ENCODE measurements at places on chromosomes 5 and 9.

DNA sequence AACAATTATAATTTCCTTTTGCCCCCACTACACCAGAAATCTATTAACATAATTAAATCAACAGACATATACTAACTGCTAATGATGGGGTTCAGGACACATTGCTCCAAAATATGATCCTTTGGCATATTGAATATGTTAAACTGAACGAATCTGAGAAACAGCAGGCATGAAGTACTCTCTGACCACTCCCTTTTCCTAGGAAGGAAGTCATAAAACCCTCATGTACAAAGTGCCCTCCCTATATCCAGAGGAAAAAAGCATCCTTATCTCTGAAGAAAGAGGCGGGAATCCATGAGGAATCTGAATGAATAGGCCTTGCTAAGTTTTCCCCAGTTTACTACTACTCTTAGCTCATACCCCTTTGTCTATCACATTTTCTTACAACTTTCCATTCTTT is 67.9 kb downstream of the ADAMTS6 start:
- no peak for DNase-seq

DNA sequence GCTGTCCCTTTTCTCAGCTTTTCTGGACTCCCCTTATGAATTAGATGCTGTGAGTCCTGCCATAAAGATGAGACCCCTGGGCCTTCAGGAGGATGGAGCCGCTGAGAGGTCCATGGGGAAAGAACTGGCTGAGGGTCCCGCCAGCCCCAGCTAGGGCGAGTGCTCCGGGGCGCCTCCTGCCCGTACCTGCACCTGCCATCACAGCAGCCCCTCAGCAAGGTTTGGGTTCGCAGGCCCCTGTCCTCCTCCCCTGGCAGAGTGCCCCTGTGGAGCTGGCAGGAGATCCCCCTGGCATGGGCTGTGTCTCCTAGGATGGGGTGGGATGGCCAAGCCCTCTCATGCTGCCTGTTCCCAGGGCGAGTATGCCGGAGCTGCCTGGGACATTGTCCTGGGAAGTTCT is 64.2 kb downstream of the COL5A1 start:
- DNase-seq: no peak

DNA sequence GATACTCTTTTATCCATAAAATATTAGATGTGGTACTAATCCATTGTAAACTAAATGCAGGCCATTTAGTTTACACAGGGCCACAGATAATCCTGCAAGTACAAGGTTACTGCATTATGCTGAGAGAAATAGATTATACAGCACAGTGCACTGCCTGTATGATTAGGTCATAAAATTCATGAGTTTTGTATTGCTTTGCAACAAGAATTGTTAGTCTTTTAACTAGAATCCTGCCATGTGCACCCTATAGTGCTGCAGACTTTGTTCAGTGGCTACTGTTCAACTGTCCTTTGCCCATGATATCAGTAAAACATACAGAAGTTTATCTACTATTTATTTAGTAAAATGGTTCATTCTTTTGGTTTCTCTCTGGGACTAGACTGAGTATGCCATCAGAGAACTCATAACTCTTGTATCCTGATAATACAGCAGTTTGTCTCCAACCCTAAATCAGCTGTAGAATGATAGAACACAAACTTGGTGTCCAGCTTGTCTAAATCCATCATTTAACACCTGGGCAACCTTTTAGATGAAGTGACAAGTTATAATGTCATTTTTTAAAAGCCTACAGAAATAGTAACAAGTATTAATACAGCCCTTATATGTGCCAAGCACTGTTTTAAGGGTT is 291.2 kb downstream of the TMEM167A start:
- DNase-seq: no peak

- no peak for DNase-seq
Measured at GRCh38 chr9:79026316-79026715, 545.4 kb upstream of the TLE4 start.

DNA sequence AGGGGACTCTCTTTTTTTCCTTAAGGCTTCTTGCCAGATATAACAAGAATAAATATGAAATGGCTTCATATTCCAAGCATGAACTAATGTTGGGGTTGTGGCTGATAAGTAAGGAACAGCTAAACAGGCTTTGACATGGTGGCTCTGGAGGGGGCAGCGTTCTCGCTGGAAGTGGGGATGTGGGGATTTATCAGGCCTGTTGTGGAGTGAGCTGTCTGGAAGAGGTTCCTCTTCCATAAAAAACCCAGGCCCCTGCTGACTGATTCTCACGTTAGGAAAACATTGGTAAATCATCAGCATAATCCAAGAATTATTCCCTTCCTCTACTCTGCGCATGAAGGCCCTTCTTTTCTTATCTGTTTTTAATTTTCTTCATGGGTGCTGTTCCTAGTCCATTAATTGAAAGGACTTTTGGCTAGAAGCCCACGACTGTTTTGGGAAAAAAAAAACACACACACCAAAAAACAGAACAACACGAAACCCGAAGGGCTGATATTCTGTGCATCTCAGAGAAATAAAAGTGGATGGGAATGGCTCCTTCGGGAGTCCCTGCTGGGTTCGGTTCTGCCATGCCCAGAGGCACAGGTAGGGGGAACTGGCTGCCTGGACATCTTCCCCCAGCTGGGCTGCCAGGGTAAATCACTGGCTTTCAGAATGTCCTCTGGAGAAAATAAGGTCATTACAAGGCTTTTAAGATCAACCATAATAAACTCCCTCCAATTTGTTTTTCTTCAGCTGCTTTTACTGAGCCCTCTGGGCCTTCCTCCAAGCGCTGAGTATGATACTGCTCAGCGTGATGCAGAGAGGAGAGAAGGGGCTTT is 297.0 kb downstream of the SLIT3 start:
- no peak for DNase-seq

- no peak for DNase-seq
Measured at GRCh38 chr5:1765141-1765879, 34.3 kb downstream of the MRPL36 start.

- DNase-seq: no peak
Measured at GRCh38 chr5:151034422-151035379, 14.3 kb downstream of the GPX3 start.

Measured in AML-193 (cell line).